Activated naive CD8-positive, alpha-beta T cell treated with anti-CD3 and anti-CD28 coated beads, Interleukin-2, amount 50 U/mL, for 24 hours (primary cell): ENCODE measurements at places on chromosomes 7 and 10.

DNA sequence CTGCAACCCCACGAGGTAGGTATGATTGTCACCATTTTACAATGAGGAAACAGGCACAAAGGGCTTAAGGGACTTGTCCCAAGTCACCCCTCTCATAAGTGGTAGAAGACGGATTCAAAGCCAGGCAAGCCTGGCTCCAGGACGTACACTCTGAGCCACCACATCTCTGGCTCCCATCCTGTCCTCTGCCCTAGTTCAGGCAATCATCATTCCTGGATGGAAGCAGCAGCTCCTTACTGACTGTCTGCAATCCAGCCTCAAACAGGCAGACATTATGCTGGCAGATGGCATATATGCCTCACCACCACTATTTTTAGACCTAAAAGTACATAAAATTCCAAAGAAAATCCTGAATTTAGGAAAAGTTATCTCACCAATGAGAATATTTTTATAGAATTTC lies 100.7 kb downstream of the USP6NL start:
- DNase-seq: no peak

DNA sequence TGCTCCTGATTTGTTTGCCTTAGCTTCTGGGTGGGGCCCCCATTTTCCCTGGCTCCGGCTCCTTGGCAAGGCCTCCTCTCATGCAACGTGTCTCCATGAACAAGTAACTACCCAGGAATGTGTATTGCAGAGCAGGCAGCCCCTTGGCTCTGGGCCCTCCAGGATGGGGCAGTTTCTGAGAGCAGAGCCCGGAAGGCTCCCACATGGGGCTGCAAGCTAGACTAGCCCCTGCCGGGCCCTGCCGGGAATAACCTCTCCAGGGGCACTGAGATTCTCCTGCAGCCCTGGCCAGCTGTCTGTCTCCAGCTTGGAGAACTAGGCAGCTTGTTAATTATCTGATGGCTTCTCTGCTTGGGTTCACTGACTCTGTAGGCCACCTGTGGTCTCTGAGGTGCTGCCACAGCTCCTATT lies 184.0 kb upstream of the INHBA start:
- DNase-seq: no peak

GRCh38 chr10:58642283-58642682 lies 129.6 kb downstream of the BICC1 start:
- no peak for DNase-seq

DNA sequence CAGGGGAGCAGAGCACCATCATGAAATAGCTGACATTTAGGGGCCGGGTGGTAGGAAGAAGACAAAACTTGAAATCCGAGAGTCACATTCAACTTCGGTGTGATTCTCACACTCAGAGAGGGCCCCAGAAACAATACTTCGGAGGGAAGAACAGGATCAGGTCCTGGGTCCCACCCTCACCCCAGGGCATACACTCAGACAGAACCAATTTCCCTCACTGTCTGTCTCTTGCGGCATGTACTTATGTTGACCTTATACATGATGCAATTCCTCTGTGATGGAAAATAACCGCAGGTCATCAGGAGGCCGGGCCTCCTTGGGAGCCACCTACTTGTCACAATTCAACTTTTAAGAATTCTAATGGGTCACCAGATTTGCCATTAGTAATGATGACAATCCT lies 26.3 kb upstream of the HMX3 start:
- DNase-seq: no peak

GRCh38 chr7:29115130-29115687 lies 31.1 kb downstream of the CPVL start:
- no peak for DNase-seq

GRCh38 chr10:12042409-12042796 lies 206 bp downstream of the UPF2 start:
- peak; percentile 58 for DNase-seq

- DNase-seq: no peak
Observed at GRCh38 chr10:23448802-23449570, 10.1 kb downstream of the OTUD1 start.

DNA sequence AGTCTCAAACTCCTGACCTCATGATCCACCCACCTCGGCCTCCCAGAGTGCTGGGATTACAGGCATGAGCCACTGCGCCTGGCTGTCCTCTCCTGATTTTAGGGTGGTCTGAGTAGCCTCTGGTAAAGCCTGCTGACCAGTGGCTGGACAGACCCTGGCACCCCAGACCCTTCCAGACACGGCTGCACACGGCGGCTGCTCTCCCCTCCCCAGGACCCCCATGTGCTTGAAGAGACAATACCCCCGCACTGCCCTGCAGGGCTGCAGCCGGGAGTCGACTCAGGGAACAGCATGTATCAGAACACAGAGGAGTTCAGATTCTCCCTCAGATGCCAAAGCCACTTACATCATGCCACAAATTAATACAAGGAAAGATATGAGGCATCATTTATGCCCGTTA lies 58.3 kb upstream of the CFAP46 start:
- DNase-seq: no peak

DNA sequence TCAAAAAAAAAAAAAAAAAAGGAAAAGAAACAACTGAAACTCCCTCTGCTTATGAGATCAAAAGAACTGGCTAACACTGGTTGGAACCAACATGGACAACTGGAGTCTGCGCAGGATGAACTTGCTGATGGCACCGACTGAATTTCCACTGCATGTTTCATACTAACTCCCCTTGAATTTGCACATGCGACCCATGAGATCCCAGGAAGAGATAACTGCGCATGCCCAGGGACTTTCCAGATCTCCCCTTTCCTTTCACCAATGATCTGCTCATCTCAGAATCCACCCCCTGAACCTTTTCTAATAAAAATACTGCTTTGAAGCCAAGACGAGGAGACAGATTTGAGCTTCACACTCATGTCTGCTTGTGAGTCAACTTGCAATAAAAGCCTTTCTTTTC lies 20.7 kb downstream of the LBX1 start:
- no peak for DNase-seq

DNA sequence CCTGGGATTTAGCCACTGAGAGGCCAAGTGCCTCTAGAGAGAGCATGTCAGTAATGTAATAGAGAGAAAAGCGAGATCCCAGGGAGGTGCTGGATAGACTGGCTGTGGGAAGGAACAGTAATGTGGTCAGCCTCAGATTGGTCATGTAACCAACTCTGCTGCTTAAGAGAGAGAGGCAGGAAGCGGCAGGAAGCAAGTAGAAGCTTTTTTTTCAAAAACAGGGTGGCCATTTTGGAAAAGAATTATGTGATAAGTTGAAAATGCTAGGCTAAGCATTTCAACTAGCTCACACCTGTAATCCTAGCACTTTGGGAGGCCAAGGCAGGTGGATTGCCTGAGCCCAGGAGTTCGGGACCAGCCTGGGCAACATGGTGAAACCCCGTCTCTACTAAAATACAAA lies 3.7 kb upstream of the PCOLCE start:
- DNase-seq: no peak

DNA sequence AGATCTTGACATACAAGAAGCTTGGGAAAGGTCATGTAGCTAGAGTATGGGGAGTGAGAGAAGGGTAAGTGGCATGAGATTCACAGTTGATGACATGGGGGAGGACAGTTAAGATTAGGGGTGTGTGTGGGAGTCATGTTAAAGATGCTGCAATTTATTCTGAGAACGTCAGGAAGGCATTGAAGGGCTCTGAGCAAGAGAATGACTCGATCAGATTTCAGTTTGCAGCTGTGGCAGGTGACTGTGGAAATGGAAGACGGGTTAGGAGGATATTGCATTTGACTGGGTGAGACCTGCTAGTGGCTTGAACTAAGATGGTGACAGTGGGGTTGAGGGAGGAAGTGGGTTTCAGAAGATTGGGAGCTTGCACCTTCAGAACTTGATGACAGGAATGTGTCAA lies 5.6 kb downstream of the CDC123 start:
- no peak for DNase-seq

DNA sequence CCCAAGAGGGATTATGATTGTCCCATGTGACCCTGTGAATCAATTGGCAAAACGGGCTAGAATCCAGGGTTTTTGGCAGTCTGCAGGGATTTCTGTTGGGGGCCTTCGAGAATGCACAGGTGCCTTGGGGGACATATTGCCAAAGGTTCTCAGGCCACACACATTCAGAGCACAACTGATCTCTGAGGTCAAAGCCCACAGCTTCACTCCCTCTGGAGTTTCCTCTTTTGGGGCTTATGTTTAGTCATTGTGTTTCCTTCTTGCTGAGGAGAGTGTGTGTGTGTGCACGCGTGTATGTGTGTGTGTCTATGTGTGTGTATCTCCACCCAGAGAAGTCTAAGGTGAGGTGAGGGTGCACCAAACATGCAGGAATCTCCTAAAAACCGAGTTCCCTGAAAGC lies 8.8 kb downstream of the PPIF start:
- DNase-seq: no peak

- DNase-seq: no peak
Observed at GRCh38 chr7:157499835-157500153, 163.0 kb downstream of the DNAJB6 start.

- DNase-seq: no peak
Observed at GRCh38 chr7:129188372-129188891, at the start of gene SMO. SMO (plus strand) TSS chr7:129188633; CDS start chr7:129189152, 519 bp downstream.

DNA sequence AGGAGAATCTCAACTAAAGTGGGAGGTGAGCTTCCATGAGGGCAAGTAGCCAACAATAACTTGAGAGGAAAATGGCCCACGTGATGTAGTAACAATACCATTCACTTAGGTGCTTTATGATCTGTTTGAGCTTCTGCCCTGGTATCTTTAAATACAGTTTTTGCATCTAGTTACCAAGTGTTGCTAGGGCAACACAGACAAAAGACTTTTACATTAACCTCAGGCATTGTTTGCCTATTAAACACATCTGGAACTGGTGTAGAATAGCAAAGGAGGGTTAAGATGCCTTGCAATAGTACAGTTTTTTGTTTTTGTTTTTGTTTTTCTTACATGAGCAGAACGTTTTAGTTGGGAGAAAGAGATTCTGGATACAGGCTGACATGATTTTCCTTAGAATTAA lies 97.7 kb upstream of the MTPN start:
- DNase-seq: no peak

DNA sequence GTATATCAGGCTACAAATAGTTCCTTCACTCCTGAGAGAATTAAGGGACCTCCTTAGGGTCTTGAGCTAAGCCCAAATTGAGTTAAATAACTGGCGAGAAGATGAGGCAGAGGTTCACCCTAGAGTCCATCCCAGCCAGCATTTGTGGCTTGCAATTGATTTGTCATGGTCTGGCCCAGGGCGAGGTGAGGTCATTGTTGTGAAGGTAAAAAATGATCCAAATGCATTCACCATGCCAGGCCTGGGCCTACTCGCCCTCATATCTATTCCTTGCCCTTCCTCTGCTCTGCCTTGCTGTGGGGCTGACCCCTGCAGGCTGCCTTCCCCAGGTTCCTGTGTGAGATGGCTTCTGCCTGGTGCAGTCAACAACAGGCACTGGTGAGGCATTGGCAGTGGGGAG lies 207.2 kb downstream of the ZNF365 start:
- DNase-seq: no peak

- DNase-seq: no peak
Observed at GRCh38 chr10:79983286-79983909, 34.5 kb upstream of the SFTPD start.

- no peak for DNase-seq
Observed at GRCh38 chr7:151689196-151689971, 169.7 kb upstream of the RHEB start.

GRCh38 chr7:149570784-149571183 lies 73.2 kb upstream of the ZNF746 start:
- no peak for DNase-seq

- no peak for DNase-seq
Observed at GRCh38 chr7:47303695-47304453, 278.0 kb downstream of the TNS3 start.
